ENCODE measurements at places on chromosomes 1 and 21.

GRCh38 chr1:200542162-200542561, 78.4 kb downstream of the KIF14 start:
- DNase-seq = no peak

GRCh38 chr1:115158181-115158580, 68.9 kb upstream of the TSPAN2 start:
- no peak for DNase-seq

GRCh38 chr1:6621429-6622391, 3.0 kb upstream of the THAP3 start:
- no peak for DNase-seq

- DNase-seq = no peak
Observed at GRCh38 chr1:35927472-35927871, 3.4 kb upstream of the AGO3 start.

GRCh38 chr1:181257117-181257516, 168.6 kb downstream of the IER5 start:
- DNase-seq = no peak

GRCh38 chr1:1348420-1349255, 580 bp downstream of the DVL1 start:
- peak; percentile 27 for DNase-seq

- DNase-seq = no peak
Observed at GRCh38 chr1:48223366-48224240, 1.1 kb downstream of the SLC5A9 start.

GRCh38 chr1:183776731-183777130, 28.2 kb upstream of the RGL1 start:
- no peak for DNase-seq

DNA sequence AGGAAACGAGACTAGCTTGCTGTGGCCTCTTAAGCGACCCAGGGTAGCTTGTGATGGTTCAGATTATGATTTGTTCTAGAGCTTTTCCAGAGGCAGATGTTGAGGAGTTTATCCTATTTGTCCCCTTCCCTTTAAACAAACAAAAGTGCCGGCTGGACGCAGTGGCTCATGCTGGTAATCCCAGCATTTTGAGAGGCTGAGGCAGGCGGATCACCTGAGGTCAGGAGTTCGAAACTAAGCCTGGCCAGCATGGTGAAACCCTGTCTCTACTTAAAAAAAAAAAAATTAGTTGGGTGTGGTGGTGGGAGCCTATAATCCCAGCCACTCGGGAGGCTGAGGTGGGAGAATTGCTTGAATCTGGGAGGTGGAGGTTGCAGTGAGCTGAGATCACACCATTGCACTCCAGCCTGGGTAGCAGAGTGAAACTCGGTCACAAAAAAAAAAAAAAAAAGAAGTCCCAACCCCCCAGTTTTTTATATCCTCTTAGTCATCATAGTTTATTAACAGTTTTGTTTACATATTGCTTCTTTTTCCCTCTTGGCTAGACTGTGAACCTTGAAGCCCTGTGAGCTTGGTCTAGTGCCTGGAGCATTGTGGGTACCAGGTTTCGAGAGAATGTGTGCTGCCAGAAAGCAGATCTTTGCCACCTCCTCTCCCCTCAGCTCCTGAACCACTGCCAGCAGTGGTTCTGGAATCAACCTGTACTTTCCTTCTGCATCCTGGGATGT, 29.8 kb downstream of the MAPKAPK2 start:
- DNase-seq = no peak

- DNase-seq = no peak
Observed at GRCh38 chr1:13667691-13668090, 32.3 kb upstream of the PRDM2 start.

DNA sequence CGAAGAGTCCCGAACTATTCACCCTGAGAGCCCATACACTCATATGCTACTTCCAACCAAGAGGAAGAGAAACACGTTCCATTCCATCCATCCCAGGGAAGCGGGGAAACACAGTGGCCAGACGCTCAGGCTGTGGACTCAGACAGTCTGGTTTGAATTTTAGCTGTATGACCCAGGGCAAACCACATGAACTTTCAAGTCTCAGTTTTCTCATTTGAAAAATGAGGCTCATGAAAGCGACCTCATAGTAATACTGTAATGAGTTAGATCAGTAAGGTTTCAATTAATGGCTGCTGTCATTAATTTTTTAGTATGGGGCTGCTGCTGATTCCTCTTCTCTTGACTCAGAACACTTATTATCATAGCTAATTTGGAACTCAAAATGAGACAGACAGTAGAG, 1.5 kb downstream of the FCRL4 start:
- DNase-seq = no peak

- DNase-seq = no peak
Observed at GRCh38 chr1:45621501-45621836, 2.4 kb downstream of the CCDC17 start.

Data from activated CD4-positive, alpha-beta memory T cell treated with anti-CD3 and anti-CD28 coated beads for 36 hours (primary cell).